ENCODE measurements at places on chromosomes 16 and 17.
A peak's percentile ranks its signal among the peaks of the same experiment; 100 is the strongest.

GRCh38 chr17:39628655-39629493 is 2.1 kb downstream of the PPP1R1B start:
- no peak for DNase-seq

DNA sequence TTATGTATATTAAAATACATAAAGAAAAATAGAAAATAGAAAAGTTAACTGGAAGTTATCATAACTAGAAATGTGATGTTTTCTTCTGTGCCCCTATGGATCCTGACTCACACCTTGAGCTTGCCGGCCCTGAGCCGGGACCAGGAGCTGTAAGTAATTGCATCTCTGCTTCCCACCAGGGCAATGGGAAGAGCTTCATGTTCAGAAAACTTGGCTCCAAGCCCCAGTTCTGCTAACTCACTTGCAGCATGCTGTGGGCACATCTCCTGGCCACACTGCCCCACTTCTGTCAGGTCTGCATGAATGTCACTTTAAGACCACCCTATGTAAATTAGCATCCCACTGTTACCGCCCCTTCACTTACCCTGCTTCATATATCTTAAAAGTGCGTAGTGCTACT is 37.2 kb downstream of the GNAO1 start:
- DNase-seq = no peak

GRCh38 chr17:19763416-19763815 is 15.3 kb upstream of the ALDH3A1 start:
- DNase-seq = no peak

DNA sequence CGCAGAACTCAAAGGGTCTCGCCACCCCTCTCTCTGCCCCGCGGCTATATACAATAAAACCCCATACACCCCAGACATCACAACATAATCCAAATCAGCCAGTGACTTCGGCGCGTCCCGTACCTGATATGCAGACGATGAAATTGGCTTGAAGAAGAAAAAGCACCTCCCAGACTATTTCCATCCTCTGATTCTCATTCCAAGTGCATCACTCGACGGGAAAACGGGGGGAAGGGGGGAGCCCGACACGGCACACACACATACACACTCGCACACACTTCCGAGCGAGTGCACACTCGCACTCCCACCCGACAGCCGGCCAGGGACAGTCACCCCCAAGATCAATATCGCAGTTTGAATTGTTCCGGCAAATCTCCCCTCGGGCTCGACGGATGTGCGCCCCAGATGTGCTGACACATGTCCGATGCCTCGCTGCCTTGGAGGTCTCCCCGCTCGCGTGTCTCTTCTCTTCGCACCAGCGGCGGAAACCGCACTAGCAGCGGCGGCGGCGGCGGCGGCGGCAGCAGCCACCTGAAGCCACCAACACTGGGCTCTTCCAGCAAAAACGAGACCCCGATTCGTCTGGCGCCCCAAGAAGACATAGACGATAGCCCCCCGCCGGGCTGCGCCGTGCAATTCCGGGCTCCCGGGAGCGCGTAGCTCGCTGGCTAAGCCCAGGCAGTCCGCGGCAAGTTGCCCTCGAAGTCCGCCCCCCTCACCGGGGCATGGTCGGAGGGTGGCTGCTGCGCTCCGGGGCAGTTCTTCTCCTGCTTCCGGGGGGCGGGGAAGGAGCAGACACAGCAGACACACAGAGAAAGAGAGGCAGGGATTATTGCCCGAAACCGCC is 688 bp downstream of the CA10 start:
- no peak for DNase-seq

DNA sequence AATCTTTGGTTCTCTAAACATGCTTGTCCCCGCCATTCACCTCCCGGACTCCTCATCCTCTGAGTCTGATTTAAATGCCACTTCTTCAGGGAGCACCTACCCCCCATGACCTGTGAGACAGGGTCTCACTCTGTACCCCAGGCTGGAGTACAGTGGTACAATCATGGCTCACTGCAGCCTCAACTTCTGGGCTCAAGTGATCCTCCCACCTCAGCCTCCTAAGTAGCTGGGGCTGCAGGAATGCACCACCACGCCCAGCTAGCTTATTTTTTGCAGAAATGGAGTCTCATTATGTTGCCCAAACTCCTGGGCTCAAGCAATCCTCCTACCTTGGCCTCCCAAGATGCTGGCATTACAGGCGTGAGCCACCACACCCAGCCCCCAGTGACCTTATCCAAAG is 12.8 kb upstream of the CPSF4L start:
- DNase-seq = no peak

- no peak for DNase-seq
Measured at GRCh38 chr17:7445619-7445968, 733 bp downstream of the CHRNB1 start.

- no peak for DNase-seq
Measured at GRCh38 chr17:2058586-2059546, 4.0 kb downstream of the HIC1 start.

DNA sequence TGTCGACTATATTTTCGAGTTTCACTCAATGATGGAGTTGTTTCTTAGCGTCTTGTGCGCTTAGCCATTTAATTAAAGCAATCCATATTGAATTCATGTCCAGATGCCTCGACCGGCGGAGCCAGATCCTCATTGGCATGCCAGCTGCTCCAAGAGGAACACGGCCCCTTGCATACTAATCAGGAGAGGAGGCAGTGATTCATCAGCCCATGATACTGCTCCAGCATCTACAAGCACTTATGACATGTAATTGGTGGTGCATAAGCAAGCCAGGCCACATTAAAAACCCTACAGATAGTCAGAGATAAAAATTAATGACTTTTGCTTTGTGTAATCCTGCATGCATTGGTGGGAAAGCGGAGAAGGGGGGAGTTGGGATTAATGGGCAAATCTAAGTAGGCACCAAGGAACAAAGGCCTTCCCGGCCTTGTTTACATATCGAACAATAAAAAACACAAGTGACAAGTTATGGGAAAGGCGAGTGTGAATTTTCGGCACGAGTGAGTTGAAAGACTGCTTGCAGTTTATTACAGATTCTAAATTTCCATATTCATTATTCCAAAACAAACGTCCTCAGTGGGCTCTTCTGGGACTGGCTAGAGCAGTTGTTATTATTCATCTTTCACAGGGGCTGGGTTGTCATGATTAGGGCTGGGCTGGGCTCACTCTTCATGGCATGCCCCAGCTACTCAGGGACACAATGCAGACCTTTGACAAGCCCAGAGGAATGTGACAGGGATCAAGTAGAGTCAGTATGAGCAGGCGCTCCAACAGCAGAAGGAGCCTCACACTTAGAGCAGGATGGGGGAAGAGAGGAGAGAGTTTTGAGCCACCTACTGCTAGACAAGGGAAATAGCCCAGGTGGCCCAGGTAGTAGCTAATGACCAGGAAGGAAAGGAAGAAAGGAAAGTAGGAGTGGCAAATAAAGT is 281.7 kb upstream of the ZFHX3 start:
- DNase-seq = no peak

DNA sequence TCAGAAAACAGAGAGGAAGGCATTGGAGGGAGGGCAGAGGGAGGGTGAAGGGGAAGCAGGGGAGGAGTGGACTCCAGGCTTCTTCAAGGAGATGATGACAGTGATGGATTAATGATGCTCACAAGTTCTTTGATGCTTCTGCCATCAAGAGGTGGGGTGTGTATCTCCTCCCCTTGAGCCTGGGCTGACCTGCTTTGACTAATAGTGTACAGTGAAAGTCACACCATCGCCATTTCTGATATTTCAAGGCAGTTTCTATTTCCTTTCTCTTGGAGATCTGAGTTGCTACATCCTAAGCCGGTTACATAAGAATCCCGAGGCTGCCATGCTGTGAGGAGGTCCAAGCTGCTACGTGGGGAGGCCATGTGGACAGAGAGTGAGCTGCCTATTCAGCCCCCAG is 312.5 kb downstream of the MAF start:
- DNase-seq = no peak

- DNase-seq = no peak
Measured at GRCh38 chr17:44310609-44311376, 2.4 kb downstream of the RUNDC3A start.

DNA sequence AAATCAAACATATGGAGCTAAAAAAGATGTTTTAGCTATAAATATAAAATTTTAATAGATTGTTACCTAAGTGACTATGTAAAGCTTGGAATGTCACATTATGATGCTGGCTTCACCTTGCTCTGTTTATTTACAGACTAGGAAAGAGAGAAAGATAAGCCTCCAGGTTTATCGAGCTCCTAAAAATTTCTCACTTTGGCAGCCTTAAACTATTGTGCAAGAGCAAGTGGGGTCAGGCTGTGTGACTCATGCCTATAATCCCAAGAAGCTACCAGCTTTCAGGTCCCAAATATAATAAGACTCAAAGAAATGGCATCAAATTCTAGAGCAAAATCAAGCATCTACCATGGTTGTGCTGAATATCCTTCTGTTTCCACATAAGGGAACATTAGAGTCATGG is 34.3 kb upstream of the PRSS54 start:
- no peak for DNase-seq

DNA sequence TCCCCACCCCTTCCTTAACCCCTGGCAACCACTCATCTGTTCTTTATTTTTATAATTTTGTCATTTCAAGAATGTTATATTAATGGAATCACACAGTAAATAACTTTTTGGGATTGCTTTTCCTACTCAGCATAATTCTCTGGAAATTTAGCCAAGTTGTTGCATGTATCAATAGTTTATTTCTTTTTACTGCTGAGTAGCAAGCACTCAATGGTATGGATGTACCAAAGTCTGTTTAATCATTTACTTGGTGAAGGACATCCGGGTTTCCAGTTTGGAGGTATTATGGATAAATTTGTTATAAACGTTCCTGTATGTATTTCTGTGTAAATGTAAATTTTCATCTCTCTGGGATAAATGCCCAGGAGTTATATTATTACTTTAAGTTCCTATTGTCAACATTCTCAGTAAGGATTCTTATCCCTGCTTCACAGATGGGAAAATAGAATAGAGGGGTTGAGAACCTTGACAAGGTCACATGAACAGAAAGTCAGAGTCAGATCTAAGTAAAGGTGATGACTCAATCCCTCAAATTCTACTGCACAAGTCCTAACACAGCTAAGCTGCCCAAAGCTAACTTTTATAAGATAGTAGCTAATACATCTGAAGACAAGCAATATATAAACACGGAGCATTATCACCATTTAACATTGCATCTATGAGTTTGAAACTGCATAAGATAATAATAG is 62.4 kb upstream of the MTMR4 start:
- DNase-seq = no peak

DNA sequence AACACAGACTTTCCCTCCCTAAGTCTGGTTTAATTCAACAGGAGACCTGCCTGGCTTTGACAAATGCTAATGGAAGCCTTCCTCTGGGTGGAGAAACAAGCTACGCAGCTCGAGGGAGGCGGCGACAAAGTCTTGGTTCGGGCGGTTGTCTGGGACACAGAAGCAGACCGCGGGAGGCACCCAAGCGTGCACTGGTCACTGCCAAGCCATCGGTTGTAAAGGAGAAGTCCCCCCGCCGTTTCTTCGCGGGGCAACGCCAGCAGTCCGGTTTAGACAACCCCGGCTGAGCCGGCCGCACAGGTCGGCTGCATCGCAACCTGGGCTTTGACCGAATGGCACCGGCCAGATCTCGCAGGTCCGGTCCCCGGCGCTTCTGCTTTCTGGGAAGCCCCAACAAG is 586 bp downstream of the GLYR1 start:
- DNase-seq = no peak

DNA sequence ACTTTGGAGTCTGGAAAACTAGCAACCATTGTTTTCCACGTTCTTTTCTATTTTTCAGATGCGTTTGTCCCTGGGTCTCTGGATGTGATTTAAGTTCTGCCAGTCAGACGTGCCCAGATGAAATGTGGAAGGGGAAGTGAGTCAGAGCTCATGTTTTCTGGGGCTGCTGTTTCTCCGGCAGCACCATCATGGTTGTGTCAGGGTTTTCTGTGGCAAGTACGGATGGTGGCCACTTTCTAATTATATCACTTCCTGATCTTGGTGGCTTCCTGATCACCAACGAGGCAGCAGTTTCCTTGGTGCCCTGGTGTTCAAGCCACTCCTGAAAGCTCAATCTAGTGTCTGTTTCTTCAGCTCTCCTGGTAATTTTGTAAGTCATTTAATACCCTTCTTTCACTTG is 31.4 kb upstream of the PMFBP1 start:
- DNase-seq = peak; percentile 15

- no peak for DNase-seq
Measured at GRCh38 chr17:33016920-33017319, 25.3 kb downstream of the SPACA3 start.

DNA sequence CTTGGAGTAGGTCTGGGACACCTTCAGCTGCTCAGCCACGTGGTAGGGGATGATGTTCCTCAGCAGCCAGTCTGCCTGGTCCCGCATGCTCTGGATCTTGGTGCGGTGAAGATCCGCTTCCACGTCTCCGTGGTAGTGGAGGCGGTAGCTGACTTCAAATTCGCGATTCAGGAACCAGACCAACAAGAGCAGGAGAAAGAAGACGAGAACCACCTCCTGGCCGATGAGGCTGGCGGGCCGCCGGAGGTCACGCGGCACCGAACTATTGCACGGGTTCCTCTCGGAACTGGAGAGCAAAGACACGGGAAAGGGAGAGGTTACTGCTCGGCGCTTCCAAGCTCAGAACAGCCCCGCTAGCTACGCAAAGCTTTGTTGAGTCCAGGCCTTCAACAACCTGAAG is 86.2 kb upstream of the CREBBP start:
- no peak for DNase-seq

- no peak for DNase-seq
Measured at GRCh38 chr17:82314012-82314726, 3.2 kb downstream of the CD7 start.

DNA sequence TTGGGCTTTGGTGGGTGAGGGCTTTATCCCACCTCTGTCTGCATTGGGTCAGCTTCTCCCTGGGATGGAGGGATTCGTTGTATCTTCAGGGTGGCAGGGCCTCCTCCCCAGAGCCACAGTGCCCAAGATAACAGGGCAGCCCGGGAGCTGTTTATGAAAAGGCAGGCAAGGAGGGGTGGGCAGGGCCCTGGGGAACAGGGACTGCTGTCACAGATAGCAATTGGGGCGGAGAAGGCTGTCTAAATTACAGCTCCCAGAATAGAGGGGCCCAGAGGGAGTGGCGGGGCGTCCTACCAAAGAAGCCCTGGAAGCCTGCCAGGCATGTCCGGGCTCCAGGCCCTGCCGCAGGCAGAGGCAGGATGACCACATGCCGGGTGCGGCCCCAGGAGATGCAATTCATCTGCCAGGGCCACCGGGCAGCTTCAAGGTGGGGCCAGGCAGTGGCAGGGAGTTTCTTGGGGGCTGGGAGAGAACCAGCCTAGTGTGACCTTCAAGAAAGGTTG is 18.8 kb upstream of the PHOSPHO1 start:
- no peak for DNase-seq

- DNase-seq = no peak
Measured at GRCh38 chr17:75889454-75889853, 7.3 kb downstream of the TRIM65 start.

DNA sequence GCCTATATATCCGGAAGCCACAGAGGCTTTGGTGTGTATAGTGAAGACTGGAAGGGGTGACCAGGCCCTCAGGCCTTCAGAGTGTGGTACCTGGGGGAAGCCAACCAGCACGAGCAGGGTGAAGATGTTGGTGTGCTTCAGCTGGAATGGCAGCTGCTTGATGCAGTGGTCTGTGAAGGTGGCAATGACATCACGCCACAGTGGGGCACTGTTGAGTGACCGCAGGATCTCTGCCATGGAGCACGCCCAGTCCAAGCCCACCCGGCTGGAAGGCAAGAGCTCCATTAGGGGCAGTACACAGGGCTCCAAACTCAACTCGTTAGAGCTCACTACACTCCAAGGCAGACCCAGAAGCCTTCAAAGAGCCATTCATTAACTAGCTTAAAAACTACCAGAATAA is 68.5 kb upstream of the ATP2A3 start:
- no peak for DNase-seq

Measured in HFF-Myc (cell line).